Activated CD4-positive, alpha-beta T cell treated with anti-CD3 and anti-CD28 coated beads, Interleukin-2, Interleukin-4, amounts not matched to agents 100 ng/mL and 50 ng/mL, durations not matched to agents 16 hours and 8 hours (primary cell): ENCODE measurements at places on chromosomes 3 and 15.

DNA sequence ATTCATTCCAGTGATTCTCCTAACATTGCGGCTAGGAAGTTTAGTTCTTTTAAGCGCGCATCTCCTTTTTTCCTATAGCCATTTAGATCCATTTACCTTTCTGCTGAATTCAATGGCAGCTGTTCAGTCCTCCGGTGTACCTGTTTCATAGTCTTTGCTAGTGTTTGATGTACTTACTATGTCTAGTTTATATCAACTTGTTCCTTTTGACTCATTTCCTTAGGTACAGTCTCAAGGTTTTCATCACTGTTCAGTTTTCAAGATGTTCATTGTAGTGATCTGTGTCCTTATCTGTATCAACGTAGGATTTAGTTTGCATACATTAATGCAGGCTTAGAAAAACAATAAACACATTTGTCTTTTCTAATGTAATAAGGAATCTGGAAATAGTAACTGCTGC, 59.0 kb upstream of the MBNL1 start:
- DNase-seq: peak; percentile 43

DNA sequence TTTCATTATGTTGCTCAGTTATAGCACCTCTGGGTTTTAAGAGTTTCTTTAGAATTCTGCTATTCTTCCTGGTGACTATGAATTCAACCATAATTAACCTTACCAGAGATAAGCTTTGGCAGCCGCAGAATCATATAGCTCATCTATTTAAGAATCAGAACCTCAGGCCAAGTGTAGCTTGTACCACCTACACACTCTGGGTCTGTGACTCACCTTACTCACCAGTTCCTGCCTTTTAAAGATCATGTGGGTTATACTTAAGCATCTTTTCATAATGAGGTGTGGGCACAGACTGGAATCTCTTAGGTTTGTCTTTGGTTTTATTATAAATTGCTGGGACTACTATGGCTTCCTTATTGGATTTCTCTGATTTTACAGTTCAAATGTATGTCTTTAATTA, 21.9 kb downstream of the CDV3 start:
- DNase-seq: peak; percentile 39

- DNase-seq: no peak
Measured at GRCh38 chr3:23169551-23169950, 33.6 kb upstream of the UBE2E2 start.

DNA sequence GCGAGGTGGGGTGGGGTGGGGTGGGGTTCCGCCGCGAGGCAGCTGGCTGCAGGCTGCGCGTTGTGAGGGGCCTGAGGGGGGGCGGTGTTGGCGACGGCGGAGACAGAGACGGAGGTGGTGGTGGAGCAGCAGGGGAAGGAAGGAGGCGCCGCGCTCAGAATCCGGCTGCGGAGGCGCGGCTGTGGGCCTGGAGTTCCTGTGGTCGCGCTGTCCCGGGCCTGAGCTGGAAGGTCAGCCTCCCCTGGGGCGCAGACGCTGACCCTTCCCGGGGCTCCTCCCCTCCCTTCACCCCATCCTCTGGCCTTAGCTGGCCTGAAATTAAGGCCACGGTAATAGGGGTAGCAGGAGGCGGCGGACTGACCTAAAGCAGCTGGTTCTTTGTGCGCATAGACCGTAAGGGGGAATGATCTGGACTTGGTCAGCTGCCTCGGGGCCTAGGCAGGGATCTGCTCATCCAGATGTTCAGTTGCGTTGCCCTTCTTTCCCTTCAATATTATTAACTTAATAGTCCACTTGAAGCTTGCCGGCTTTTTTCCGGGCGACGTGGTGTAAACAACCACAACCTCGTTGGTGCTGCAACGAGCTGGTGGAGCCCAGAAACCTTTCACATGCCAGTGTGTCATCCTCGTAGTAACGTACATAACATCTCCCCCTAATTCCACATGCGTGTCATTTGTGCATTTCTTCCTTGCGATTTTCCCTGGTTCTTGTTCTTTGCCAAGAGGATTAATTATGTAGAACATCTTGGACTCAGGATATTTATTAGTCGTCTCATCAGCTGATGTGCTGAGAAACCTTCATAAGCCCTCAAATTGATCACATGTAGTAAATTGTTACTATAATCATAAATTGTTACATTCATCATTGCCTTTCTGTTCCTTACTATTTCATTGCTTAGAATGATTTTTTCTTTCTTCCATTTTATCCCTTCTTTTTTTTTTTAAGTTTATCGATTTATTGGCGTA, 626 bp downstream of the SEC62 start:
- DNase-seq: peak; percentile 39

GRCh38 chr3:104080088-104080626, 1286.6 kb upstream of the ALCAM start:
- DNase-seq: no peak

GRCh38 chr15:64341961-64342360, 14.0 kb downstream of the CSNK1G1 start:
- no peak for DNase-seq

DNA sequence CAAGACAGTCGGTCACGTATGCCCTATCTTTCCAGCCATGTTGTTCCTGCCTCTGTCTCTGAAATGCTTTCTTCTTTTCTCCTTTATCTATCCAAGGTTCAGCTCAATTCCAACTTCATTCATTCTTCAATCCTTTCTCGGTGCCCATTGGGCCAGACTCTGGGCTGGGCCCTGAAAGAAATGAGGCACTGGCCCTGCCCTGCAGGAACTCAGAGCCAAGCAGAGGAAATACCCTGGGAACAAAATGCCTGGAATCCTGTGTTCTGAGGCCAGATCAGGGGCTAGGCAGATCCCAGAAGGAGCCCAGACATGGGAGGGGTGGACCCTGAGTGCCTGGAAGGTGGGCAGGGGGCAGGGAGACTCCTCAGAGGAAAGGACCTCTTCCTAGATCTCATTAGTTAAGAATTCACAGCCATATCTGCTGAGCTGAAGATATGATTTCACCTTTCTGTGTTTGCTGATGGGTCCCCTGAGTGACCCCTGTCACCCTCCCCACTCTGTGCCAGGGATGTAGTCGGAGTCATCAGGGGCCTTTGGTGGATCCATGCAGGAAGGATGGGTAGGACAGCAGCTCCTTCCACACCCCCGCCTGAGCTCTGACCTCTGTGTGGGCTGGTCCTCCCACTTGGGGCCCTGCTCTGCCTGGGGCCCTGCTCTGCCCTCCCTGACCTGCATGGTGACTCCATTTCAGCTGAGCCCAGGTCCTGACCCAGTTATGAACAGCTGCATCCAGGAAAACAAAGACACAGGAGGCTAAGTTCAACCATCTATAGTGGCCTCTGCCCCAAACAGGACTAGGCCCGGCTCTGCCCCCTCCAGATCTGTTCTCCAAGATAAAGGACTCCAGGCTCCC, 5.3 kb upstream of the DAPK2 start:
- DNase-seq: no peak

DNA sequence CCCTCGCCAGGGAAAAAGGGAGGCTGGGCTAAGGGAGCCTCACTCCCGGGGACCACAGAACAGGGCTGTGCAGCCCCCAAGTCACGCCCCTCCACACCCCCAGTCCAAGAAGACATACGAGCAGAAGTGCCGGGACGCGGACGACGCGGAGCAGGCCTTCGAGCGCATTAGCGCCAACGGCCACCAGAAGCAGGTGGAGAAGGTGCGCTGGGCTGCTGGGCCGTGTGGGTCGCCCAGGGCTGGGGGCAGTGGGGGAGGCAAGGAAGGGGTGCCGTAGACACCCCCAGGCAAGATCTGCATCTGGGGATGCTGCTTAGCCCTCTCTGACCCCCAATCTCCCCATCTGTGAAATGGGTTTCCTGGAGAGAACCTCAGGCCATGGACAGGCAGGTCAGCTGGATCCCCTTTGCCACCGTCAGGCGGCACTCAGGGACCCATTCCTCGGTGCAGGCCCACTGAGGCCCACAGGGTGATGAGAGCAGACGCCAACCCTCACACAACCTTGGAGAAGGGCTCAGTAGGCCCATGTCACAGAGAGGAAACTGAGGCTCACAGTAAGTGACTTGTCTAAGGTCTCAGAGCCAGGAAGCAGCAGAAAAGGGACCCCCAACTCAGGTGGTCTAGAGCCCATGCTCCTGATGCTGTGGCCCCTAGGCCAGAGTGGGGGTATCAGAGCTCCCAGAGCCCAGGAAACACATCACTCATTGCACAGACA, 33.7 kb downstream of the PSTPIP1 start:
- DNase-seq: no peak

GRCh38 chr3:169259661-169260060, 403.9 kb downstream of the MECOM start:
- DNase-seq: no peak

- DNase-seq: no peak
Measured at GRCh38 chr3:21390856-21391255, 360.2 kb downstream of the ZNF385D start.

DNA sequence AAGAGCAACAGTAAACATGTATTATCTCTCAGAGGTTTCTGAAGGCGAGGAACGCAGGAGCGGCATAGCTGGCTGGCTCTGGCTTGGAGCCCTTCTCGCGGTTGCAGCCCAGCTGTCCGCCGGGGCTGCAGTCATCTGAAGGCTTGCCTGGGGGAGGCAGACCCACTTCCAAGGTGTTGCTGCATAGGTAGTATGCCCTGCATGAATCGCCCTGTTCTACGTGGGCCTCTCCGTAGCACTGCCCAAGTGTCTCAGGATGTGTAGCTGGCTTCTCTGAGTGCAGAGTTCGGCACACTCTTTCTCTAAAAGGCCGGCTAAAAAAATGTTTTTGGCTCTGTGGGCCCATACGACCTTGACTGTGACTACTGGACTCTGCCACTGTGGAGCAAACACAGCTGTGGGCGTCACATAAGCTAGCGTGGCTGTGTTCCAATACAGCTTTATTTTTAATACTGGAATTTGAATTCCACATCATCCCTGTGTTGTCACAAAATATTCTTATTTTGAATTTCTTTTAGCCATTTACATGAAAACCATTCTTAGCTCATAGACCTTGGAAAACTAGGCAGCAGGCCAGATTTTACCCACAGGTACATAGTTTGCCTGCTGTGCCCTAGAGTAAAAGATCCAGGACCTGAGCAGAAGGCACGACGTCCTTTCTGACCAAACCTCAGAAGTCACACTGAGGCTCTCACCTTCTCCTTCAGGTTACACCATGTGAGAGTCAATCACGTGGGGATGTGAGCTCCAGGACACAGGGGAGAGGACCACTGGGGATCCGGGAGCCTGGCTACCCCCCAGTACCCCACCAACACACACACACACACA, 55.9 kb downstream of the PGPEP1L start:
- no peak for DNase-seq

DNA sequence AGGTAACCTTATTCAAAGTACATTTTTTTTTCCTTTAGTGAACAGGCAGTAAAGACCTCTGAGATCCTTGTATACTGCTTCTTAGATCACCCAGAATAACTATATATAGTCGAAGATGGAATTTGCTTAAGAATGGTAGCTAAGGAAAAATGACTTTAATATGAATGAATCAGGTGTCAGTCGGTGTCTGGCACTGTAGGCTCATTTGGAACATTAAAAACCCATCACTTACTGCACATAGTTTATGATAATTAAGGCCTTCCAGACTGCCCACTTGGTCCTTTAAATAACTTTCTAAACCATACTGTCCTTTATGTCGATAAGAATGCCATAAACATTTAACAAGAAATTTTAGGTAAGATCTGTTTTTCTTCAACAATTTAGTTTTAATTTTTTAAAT, 981.8 kb downstream of the ROBO2 start:
- no peak for DNase-seq

DNA sequence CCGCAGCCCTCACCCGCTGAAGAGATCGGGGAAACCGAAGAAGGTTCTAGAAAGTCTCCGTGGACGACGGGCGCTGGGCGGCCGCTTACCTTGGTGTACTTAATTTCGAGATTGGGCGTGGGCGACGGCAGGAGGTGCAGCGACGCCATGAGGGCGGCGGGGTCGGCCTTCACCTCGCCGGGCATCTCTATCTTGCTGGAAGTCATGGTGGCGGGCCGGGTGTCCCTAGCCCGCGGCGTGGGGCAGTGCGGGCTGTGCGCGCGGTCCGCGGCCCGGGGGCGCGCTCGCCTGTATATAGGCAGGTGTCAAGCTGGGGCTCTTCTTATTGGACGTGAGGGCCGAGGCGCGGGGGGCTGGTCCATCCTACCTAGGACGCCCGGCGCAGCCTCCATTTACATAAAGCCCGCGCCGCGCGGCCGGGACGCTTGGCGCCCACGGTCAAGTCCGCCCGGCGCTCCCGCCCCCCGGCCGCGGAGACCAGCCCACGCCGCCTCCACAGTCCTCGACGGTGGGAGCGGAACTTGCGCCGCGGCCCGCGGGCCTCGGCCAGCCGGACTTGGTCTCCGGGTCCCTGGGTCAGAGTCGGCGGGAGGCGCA, at the start of gene ALDH1A2:
ALDH1A2 (minus strand) TSS at position 267 of the 597 bp plus-strand sequence; CDS start at position 206, 61 bp downstream.
- DNase-seq: no peak

GRCh38 chr15:62840526-62841268, 201.8 kb upstream of the TPM1 start:
- no peak for DNase-seq

- no peak for DNase-seq
Measured at GRCh38 chr3:144875211-144875610, 903.6 kb downstream of the DIPK2A start.

- peak; percentile 6 for DNase-seq
Measured at GRCh38 chr15:32683906-32684584, 33.8 kb upstream of the GREM1 start.

GRCh38 chr15:50813089-50813488, 47.6 kb upstream of the SPPL2A start:
- no peak for DNase-seq

DNA sequence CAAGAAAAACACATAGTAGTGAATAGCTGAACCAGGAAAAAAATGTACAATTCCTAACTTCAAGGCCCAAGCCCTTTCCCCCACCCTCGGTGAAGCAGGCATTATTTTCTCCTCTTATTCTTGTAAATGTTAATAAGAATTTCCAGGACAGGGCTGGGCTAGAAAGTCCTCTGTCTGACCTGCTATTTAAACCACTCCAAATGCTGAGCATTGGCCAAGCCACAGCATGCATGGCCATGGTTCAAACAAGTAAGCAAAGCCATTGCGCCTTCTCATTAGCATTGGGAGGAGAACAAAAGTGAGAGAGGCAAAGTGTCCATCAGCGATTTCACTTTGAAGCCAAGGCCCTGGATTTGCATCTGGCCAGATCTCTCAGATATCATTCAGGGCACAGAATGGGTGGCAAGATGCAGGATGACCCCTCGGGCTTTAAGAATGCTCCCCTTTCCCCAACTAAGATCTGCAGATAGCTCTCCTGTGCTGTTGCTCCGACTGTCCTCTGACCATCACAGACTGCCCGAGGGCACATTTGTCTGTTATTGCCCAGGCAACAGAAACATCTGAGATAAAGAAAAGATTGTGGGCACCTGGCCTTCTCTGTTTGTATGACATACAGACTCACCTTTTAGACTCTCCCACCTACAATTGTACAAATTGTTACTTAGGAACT, 46.3 kb downstream of the CEMIP start:
- DNase-seq: no peak

GRCh38 chr3:126028096-126028495, 55.8 kb downstream of the SLC41A3 start:
- no peak for DNase-seq

GRCh38 chr15:29813009-29813408, 9.3 kb downstream of the TJP1 start:
- DNase-seq: no peak

DNA sequence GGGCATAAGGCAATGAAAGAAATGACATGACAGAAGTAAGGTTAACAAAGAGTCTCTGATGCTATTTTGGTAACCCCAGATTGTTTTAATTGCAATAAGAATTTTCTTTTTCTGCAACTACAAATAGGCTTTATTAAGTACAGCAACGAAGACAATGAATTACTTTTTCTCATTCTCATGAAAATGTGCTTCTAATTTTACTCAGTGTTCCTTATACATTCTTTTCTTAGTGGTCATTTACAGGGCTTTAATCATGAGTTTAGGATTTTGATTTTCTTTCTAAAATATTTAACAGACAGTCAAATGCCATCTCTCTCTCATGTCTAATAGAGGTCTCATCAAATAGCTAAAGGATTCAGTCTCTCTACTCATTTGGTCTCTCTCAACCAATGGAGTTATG, 452.1 kb downstream of the RAP2B start:
- no peak for DNase-seq
